ENCODE measurements at places on chromosomes 6 and 20.

DNA sequence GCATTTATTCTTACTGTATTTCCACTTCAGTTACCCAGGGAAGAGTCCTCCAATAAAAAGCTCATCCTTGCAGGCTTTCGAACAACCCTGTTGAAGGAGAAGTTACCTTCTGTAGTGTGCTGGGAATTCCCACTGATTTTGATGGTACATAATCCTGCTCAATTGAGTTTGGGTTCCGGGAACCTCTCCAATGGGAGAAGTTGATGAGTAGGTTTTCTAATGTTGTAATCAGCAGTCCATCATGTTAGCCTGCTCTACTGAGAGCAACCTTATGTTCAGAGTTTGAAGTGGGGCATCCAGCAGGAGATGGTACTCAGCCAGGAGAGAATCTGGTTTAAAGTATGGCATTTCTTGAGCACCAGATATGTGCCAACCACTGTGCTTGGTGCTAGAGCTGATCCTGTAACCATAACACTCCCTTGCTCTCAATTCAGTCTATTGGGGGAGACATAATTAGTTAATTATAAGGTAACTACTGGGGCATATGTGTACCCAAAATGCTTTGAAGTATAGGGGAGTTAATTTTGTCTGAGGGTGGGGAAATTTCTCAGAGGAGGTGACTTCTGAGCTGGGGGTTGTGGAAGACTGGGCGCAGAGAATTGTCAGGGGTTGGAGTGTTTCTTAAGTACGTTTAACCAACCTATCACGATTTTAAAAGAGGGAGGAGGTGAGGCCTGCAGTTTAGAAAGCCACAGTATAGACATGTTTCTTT, 2.1 kb downstream of the TOP1 start:
- no peak for DNase-seq

- DNase-seq: no peak
These were observed 23.0 kb downstream of the SYNJ2 start for GRCh38 chr6:158004701-158005095.

- no peak for DNase-seq
These were observed 12.1 kb downstream of the PHACTR2 start for GRCh38 chr6:143689852-143690251.

DNA sequence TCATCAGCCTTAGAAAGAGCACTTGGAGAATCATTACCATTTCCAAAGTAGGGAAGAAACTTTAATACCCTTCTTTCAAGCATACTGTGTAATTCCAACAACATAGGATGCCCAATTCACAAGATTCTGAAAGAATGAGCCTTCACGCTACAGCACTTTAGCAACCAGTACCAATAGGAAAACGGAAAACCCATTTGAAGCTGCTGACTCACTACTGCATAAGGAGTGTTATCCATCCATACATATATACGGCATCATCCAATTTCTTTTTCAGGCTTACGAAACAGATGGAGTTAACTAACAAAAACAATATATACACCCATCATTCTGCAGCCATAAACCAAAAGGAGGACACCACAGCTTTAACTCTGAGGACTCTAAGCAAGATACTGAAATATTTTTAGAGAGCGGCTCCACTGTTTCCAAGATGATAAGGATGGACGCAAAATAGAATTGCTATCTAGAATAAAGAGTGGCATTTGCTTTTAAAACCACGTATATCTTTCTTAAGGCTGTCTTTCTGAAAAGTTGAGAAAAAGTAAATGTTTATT, 24.9 kb downstream of the FYN start:
- no peak for DNase-seq

GRCh38 chr6:98467091-98467490, 367.3 kb upstream of the POU3F2 start:
- no peak for DNase-seq

DNA sequence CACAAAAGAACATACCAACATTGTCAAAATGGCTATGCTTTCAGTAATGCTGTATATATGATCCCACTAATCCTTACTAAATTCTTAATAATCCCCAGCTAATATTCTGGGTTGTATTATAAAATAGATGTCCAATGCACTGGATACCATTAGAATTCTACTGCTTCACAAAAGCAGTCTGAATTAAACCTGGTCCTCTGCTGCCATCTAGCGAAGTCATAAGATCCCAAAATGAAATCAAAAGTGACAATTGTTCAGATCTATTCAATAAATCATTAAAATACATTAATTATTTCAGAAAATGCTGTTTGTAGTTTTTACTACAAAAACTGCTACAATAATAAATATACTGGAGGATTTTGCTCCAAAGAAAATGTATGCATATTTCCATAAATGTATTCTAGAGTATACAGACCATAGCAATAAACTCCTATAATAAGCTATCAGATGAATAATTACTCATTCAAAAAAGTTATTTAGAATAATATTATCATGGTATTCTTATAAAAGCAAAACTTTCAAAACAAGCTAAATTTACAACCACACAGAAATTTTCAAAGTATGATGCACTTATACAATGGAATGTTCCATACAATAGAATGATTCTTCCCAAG, 92.6 kb downstream of the RNGTT start:
- DNase-seq: peak; percentile 65
